ENCODE measurements at places on chromosomes 4 and X.
A peak's percentile ranks its signal among the peaks of the same experiment; 100 is the strongest.

DNA sequence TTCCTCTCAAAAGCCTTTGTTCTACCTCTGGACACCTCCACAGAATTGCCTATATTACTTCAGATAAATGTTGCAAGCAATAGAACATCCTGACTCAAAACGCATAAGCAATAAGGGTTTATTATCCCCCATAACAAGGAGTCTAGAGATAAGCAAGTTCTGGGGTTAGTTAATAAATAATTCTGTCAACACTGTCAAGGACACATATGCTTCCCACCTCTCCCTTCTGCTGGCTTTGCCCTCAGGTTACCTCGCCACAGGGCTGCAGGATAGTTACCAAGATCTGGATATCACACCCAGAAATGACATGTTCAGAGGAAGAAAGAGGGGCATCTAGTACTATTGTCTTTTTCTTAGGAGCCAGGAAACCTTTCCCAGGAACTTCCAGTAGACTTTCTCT lies 14.0 kb upstream of the DUSP21 start:
- DNase-seq: no peak

DNA sequence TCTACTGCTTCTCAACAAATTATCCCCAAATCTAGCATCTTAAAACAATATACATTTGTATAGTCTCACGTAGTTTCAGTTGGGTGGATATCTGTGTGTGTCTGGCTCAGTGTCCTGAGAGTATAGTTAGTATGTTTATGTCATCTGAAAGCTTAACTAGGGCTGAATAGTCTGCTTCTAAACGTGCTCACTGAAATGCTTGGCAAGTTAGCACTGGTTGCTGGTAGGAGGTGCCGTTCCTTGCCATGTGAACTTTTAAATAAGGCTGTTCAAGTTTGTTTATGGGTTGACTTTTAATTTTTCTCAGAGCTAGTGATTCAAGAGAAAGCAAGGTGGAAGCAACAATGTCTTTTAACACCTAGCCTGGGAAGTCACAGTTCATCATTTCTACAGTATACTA lies 1673.6 kb downstream of the PCDH7 start:
- DNase-seq: no peak

DNA sequence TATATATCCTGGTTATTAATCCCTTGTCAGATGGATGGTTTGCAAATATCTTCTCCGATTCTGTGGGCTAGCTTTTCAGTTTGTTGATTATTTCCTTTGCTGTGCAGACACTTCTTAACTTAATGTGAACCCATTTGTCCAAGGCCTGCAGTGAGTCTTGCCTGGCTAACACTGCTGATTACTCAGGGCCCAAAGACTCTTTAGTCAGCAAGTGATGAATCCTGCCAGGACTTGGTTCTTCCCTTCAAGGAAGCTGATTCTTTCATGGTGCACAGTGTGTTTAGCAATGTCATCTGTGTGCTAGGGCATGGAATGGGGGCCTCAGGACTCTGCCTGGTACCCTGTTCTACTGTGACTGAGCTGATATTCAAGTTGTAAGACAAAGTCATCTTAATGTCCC lies 81.8 kb upstream of the TEX13A start:
- DNase-seq: no peak

DNA sequence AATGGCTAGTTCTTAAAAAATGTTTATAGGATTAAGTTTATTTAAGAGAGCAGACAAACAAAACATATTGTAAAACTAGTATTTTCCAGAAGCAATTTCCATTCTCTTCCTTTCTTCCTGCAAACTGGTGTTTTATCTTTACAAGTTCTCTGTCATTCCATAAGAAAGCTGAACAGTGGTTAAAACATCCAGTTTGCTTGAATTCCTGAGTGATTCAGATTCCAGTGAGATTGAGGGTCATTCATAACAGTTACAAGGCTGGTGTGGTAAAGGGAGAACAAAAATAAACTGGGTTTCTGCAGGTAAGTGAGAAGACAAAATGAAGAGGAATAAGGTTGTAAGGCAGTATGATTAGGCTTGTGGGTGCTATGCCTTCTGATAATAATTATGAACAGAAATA lies 544.8 kb upstream of the DIPK2B start:
- DNase-seq: no peak

- no peak for DNase-seq
These were observed 94.6 kb downstream of the TAB3 start for GRCh38 chrX:30794497-30794896.

DNA sequence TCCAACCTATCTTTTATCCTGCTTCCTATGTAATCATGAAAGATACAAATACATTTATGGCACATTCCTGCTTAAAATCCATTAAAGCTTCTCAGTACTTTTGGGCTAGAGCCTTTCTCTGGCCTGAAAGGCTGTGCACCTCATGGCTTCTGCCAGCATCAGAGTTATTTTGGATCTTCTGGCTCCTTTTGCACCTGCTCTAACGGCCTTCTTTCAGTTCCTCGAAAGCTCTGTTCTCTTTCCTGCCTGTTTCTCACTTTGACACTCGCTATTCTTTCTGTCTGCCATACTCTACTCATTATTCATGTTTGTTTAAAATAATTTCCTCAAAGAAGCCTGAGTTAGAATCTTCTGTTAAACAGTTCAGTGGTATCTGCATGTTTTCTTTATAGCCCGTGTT lies 86.0 kb downstream of the LRP2BP start:
- DNase-seq: no peak

DNA sequence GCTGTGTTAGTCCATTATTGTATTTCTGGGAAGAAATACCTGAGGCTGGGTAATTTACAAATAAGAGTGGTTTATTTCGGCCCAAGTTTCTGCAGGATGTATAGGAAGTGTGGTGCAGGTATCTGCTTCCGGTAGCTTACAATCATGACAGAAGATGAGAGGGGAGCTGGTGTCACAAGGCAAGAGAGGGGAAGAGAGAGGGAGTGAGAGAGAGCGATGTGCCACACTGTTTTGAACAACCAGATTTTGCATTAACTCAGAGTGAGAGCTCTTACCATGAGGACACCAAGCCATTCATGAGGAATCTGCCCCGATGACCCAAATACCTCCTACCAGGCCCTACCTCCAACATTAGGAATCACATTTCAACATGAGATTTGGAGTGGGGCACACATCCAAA lies 627.6 kb upstream of the FRG1 start:
- DNase-seq: no peak

DNA sequence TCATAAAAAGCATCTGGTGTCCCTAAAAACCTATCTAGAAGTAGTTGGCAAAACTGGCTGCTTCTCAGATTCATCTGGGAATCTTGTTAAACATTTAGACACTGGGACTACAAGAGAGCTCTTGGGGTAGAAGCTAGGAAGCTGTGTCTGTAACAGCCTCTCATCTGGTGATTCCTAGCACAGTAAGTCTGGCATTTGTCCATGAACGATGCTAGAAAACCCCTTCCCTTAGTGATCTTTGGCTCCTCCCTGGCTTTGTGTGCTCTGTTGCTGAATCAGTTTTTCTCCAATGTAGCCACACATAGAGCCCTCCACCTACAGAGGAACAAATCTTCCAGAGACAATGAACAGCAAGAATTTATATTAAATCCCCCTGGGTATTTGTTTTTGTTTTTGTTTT lies 951.7 kb upstream of the LCORL start:
- DNase-seq: no peak

DNA sequence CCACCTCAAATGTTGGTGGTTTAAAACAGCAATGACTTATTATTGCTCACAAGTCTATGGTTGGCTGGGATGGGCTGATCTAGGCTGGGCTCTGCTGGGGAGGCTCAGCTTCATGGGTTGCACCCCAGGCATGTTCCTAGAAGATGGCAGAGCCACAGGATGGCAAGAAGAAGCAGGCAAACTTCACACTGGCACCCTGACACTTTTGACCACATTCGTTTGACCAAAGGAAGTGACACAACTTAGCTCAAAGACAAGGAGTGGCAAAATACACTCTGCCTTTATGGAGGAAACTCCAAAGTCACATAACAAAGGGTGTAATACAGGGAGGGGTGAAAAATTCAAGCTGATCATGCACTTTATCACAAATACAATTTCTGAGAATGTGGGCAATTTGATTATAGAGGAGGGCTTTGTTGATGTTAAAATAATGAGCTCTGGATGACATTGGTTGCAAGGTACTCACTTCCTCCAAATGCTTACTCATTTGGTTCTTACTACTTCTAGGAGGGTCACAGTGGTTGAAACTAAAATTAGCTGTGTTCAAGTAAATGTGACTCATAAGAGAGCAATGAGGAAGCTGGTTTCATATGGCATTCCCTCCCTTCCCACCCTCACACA lies 249.2 kb upstream of the RPS6KA3 start:
- peak; percentile 38 for DNase-seq

- DNase-seq: peak; percentile 3
These were observed 54.9 kb downstream of the STOX2 start for GRCh38 chr4:183960046-183960420.

GRCh38 chrX:1537031-1537715 lies at the start of gene P2RY8:
P2RY8 (minus strand) TSS chrX:1537185; CDS start chrX:1466558, 70,627 bp downstream.
- peak; percentile 87 for DNase-seq

All from common myeloid progenitor, CD34-positive (primary cell).